ENCODE measurements at places on chromosomes 3 and 15.

GRCh38 chr15:43748376-43748775, 2.1 kb downstream of the PDIA3 start:
- DNase-seq, result no peak

DNA sequence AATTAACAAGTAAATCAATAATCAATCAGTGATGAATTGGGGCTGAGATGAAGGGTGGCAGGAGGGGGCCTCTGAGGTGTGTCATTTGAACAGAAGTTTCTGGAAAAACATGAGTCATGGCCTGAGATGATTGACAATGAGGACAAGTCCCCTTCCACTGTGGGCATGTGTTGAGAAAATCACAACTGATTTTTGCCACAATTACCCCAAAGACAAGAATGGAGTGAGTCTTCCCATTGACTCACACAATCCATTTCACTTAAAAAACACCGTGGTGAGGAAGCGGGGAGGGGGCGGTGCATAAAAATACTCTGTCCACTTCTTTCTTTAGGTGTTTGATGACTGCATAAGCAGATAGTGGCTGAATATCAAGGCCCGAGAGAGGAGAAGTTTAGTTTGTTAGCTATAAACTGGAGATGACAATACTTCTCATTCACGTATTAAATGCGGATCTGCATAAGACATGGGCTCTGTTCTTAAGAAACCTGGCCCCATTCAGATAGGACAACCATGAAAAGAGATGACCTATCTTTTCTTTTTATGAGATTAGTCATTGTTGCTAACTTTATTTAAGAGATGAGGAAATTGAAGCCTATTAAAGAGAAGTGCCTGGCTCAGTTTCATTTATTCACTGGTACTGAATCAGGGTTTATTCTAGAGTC, 34.7 kb downstream of the SHC4 start:
- no peak for DNase-seq

GRCh38 chr15:61892140-61892539, 168.1 kb downstream of the VPS13C start:
- no peak for DNase-seq

- DNase-seq, result peak; percentile 57
Observed at GRCh38 chr3:178434206-178434805, 101.9 kb upstream of the KCNMB2 start.

GRCh38 chr3:13644341-13645117, 95.6 kb downstream of the FBLN2 start:
- DNase-seq, result no peak

DNA sequence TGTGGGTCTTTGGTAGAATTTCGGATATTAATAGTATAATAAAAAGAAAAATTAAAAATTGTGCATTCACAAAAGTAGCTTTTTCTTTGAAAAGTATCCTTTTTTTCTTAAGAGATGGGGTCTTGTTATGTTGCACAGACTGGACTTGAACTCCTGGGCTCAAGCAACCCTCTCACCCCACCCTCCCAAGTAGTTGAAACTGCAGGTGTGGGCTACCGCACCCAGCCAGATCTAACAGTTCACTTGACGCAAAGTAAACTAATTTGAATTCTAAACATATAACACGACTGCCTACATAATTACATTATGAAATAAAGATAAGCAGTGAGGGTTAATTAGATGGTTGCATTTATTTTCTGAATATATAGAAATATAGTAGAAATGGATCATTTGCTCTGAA, 10.7 kb downstream of the FAM98B start:
- DNase-seq, result no peak

GRCh38 chr3:38313263-38313662, 31.2 kb downstream of the SLC22A14 start:
- no peak for DNase-seq

DNA sequence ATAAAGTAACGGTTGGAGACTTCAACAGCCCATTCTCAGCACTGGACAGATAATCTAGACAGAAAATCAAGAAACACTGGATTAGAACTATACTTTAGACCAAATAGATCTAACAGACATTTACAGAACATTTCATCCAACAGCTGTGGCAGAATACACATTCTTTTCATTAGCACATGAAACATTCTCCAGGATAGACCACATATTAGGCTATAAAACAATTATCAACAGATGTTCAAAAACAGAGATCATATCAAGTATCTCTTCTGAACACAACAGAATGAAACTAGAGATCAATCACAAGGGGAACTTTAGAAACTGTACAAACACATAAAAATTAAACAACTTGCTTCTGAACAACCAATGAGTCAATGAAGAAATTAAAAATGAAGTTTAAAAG, 133.3 kb downstream of the ADAM10 start:
- DNase-seq, result no peak

DNA sequence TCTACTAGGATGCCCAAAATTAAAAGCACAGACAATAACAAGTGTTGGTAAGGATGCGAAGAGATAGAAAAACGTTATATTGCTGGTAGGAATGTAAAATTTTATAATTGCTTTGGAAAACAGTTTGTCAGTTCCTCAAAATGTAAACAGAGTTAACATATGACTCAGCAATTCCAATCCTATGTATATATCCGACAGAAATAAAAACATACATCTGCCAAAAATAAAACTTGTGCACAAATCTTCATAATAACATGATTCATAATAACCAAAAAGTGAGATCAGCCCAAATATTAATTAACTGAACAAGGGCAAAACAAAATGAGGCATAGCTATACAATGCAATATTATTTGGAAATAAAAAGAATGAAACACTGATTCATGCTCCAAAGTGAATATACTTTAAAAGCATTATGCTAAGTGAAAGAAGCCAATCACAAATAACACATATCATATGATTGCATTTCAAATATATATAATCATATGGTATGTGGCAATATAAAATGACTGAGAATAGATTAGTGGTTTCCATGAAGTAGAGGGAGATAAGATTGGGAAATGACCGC, 609.3 kb downstream of the IGSF11 start:
- DNase-seq, result no peak

DNA sequence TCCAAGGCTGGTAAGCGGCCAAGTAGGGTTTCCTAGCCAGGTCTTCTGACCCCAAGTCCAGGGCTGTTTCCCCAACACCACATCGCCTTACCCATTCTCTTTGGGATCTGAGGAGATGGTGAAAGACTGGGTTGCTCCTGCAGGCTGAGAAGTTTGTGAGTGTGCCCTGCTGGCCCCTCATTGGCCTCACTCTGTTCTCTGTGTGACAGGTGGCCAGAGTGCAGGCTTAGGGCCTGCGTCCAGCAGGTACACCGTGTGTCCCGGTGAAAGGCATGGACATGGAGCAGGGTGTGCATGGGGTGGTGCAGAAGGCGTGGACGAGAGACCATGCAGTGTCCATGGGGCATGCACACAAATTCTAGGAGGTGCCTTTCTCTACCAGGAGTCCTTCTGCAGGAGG, 91.3 kb downstream of the DGKG start:
- DNase-seq, result no peak
